ENCODE measurements at places on chromosomes 3 and 15.

- no peak for DNase-seq
Observed at GRCh38 chr3:119681279-119681678, 4.1 kb upstream of the COX17 start.

DNA sequence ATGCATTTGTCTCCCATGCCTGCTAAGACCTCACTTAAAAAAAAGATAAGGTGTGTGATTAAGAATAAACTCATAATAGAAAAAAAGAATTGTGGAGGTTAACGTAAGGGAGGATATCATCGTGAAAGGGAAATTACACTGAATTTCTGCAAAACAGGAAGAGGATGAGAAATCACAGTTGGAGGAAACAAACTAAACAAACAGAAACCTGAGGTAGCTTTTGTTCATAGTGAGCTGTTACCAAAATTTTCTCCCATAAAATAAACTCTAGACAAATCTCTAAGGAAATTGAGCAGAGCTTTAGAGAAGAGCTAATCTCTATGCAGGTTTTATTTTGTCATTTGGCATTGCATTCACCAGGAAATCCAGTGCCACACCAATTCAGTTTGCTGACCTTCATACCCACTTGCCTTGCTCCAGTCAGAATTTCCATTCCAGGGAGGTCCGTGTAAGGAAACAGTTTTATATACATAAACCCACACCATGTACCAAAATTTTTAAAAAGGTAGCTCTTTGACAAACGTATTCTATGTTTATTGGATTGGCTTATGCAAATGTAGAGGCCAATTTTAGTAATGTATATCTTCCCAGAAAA lies 231.2 kb downstream of the MBNL1 start:
- no peak for DNase-seq

- no peak for DNase-seq
Observed at GRCh38 chr3:168620854-168621253, 525.1 kb upstream of the GOLIM4 start.

DNA sequence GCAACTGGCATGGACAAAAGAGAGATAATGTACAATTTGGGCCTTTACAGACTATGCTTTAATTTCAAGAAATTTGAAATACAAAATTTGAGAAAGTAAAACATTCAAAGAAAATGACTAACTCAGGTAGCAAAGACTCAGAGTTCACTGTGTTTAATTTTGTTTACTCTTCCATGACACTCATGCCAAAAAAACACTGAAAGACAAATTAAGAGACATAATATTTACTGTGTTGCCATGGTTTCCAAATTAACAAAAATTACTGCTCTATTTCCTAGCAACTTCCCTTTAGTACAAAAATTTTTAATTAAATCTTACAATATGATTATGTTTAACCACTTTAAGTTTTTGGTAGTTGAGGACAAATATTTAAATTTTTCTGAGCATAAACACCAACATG lies 29.6 kb downstream of the LRRFIP2 start:
- DNase-seq = no peak

DNA sequence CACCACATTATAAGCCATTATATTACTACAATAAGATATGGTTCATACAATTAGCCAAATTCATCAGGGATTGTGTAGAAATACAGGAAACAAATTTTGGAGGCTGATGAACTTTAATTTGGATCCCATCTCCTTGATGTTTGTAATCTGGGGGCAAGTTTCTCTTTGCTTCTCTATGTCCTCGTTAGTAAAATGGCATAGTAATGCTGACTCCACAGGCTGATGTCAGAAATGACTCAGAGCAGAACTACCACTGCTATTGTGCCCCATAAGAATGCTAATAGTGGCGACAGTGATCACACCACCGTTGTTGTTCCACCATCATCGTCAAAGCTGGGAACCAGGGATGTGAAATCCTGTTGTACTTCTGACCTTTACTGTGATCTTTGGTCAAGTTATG lies 722.3 kb upstream of the LMCD1 start:
- DNase-seq = no peak

DNA sequence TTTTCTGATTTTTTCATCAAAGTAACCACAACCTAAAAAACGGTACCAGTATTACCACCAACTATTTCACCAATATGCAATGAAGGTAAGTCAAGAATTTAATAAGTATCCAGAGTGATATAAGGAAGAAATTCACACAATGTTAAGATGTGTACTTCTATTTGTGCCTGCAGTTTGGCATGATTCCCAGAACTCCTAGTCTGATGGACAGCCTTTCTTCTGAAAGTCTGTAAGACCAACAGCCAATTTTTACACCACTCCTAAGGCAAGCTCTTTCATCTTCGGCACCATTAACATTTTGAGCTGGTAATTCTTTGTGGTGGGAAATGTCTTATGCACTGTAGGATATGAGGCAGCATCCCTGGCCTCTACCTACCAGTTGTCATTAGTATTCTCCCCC lies 108.3 kb downstream of the VPS13C start:
- DNase-seq = no peak

- DNase-seq = no peak
Observed at GRCh38 chr15:87662575-87662974, 594.0 kb downstream of the NTRK3 start.

GRCh38 chr3:117130222-117130621 lies 420.6 kb downstream of the TUSC7 start:
- DNase-seq = no peak

GRCh38 chr3:48428572-48429316 lies 1.1 kb downstream of the PLXNB1 start:
- DNase-seq = no peak

- no peak for DNase-seq
Observed at GRCh38 chr3:32832193-32832592, 14.4 kb downstream of the TRIM71 start.
